H54 (cell line): ENCODE measurements at places on chromosomes 11 and 22.

DNA sequence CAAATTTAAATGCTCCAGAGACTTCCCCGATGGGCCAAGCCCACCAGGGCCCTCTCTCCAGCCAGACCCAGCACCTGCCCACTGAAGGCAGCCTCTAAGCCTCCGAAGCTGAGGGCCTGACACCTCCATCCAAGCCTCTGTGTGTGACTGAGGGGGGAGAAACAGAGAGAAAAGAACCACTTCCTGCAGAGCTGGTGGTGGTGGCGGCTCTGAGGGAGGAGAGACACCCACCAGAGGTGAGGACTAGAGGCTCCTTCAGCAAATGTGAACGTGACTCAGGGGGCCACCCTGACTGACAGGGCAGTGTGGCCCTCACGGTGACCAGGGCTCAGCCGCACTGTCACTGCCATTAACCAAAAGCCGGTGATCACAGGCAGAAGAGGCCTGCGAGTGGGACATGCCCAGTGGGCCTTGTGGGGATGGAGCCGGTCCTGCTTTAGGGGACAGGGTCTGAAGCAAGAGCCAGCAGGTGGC, 31.0 kb upstream of the CD5 start:
- DNase-seq, result no peak

GRCh38 chr11:122046846-122047245, 69.2 kb downstream of the BLID start:
- no peak for DNase-seq

- no peak for DNase-seq
Observed at GRCh38 chr11:130964058-130964792, 47.9 kb upstream of the SNX19 start.

GRCh38 chr11:32108576-32108975, 17.7 kb downstream of the RCN1 start:
- no peak for DNase-seq

GRCh38 chr11:128586689-128587088, 669 bp downstream of the ETS1 start:
- DNase-seq, result no peak

GRCh38 chr11:36623494-36623893, 25.5 kb upstream of the RAG2 start:
- no peak for DNase-seq

DNA sequence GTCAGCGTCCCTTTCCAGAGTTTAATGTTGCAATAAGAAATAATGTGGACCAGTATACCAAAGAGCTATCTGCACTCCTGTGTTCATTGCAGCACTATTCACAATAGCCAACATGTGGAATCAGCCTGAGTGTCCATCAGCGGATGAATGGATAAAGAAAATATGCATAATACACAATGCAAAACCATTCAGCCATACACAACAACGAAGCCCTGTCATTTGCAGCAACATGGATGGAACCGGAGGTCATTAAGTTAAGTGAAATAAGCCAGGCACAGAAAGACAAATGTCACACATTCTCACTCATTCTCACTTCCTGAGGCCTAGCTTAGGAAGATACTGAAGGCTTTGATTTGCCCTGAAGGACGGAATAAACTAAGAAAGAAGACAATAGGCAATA, 22.1 kb downstream of the SLC5A4 start:
- no peak for DNase-seq

DNA sequence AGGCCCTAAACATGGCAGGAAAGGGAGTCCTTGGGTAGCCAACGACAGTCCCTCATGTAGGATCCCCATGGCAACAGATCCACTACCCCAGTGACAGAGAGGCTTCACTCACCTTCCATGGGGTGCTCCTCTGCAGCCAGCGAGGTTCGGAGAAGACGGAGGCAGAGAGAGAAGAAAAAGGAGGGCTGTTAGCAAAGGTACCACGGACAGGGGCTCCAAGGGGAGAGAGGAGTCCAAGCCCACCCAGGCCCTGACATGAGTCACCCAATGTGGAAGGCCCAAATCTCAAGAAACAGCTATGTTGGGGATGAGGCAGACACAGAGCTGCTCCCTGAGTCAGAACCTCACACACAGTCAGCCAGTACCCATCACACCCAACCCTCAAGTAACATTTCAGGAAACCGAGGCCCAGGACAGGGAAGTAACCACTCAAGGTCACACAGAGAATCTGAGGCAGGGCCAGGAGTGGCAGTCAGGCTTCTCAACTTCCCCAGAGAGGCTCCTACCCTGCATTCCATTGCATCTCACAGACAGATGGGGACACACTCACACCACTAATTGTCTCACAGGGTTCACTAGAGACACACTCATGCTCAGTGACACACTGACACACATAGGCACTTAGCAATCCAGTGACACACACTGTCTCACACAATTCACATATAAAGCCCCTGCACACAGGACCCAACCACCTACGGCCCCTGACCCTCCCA, 25.2 kb downstream of the NRXN2 start:
- DNase-seq, result no peak

GRCh38 chr11:113410414-113411135, 23.0 kb downstream of the ANKK1 start:
- DNase-seq, result no peak

DNA sequence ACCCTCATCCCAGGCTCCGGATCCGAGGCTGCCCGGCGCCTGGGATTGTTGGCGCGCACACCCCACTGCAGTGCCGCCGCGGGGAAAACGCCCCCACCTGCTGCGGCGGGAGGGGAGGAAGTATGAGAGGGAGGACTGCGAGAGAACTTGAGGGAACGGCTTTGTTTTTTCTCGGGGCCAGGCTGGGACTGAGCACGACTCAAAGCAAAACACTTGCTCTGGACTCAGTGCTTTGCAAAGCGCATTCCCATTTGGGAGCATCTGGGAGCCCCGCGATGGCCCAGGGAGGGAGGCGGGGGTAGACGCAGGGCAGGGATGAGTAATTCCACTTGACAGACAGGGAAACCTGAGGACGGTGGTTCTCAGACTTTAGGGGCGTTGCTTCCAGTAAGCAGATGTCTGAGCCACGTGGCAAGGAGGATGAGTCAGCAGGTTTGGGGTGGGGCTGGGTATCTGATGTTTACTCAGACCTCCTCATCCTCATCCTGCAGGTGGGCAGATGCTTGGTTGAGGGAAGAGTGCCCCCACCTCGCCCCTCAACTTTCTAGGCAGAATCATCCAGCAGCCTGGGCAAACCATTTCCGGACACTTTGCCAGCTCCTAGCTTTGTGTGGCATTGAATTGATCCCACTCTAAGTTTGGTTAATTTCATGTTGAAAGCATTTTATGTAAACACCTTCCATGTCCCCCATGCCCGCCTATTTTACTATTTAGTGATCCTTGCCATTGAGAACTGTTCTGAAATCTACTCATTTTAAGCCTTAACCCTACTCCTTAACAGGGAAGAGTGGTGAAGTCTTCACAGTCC, 1.5 kb downstream of the MIAT start:
- DNase-seq, result peak; percentile 75

- no peak for DNase-seq
Observed at GRCh38 chr11:76148941-76149613, 57.2 kb downstream of the WNT11 start.

GRCh38 chr11:86670181-86670580, 2.2 kb downstream of the ME3 start:
- DNase-seq, result no peak

- DNase-seq, result no peak
Observed at GRCh38 chr11:970319-970871, 44.7 kb downstream of the AP2A2 start.

GRCh38 chr11:46914363-46914762, 4.0 kb downstream of the LRP4 start:
- DNase-seq, result no peak

- no peak for DNase-seq
Observed at GRCh38 chr11:131137046-131137445, 220.8 kb upstream of the SNX19 start.

DNA sequence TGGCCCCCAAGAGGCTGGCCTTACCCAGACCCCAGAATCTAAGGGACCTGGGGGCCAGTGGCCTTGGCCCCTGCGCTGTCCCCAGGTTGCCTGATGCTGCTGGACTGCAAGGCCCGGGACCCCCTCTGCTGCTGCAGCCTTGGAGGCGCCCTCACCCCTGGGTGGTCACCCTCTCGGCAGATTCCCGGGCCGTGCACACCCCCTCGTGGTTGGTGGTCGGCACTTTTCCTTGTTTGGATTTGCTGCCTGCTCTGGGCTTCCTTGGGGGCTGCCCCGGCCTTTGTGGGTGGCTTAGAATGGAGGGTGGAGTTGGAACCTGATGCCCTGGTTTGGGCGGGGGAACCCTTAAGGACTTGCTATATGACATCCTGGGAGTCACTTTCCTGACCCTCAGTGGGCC, 5.3 kb downstream of the RIN1 start:
- DNase-seq, result no peak
